ENCODE measurements at places on chromosomes 16 and 17. TPM values are rescaled to one million over a fixed set of nuclear protein-coding genes. Genes with fewer than 3 reads are reported as not detected.

DNA sequence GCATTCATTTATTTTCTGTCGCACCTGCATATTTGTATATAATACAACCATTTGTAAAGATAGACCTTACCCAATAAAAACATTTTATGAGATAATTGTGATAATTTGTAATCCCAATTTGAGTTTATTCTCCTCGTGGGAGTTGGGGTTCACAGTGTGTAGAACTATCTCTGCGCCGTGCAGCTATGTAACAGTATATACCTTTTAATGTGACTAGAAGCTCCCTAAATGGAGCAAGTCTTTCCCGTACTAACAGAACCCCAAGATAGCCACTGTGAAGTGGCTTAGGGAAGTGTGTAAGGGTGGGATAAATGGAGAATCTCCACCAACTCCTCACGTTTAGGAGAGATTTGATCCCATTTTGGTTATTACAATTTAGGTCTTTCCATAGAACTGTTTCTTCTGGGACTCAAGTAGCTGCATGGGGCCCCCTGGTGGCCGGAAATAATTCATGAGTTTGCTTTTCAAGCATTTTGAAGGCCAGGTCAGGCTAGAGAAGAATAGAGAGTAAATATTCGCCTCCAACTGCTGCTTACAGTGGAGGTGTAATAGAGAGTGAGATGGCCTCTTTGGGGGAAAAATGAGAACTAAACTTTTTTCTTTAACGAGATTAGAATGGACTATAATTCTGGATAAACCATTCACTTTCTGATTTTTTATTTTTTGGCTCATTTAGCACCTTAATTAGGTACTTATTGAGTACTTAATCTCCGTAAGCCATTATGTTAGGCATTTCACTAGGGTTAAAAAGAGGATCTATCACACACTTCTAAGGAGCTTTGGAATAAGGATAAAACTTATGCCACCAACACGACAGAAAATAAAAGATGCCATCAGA is 4.5 kb downstream of the TMEM100 start:
- H3K27ac ChIP-seq = no peak overlapping the region
- no peak overlapping the region for H3K4me3 ChIP-seq
- no peaks in the 10 kb centered on the region for H3K4me1 ChIP-seq
- no peaks in the 10 kb centered on the region for H3K36me3 ChIP-seq

Gene ADAD2
- not detected for total RNA-seq

DNA sequence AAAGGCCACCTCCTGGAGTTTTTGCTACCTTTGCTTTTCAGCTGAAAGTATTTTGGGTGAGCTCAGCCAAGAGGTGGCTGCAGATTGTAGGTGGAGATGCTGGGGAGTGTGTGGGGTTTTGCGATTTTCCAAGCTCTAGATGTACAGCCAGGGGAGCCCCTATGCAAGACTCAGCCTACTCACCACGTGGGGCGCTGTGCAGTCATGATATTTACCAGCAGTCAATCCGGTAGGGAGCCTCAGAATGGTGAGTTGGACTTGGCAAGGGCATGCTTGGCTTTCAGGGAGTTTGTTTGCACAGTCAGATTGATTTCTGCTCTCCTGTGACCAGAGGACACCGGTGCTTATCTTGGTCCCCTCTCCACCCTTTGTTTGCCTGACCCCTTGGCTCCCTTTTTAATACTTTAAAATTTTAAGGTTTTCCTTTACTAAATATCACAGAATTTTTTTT is 175.3 kb downstream of the UTP18 start:
- H3K4me3 ChIP-seq = no peak overlapping the region
- H3K27ac ChIP-seq = no peak overlapping the region
- DNase-seq = peak; percentile 76
- H3K4me1 ChIP-seq = no peaks in the 10 kb centered on the region

Gene AKAP1
- 19.3 TPM for total RNA-seq

Gene CLEC18B
- total RNA-seq = 0.56 TPM

DNA sequence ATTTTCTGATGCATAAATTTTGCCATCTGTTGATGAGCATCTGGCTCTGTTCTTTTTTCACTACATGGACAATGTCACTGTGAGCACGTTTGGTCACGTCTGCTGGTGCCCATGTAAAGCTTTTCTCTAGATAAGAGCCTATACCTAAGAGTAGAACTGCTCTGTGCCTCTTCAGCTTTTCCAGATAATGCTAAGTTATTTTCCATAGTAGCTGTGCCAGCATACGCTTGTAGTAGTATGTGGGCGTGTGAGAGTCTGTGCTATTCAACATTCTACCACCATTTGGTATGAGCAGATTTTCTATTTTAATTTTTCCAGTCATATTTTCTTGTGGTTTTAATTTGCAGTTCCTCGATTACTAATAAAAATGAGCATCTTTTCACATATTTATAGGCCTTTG is 33.2 kb downstream of the VPS35L start:
- H3K27me3 ChIP-seq = no peaks in the 10 kb centered on the region
- H3K4me3 ChIP-seq = no peak overlapping the region
- H3K4me1 ChIP-seq = no peaks in the 10 kb centered on the region
- H3K36me3 ChIP-seq = no peaks in the 10 kb centered on the region
- no peak overlapping the region for H3K27ac ChIP-seq

Gene ZG16
- 1.9 TPM for total RNA-seq

Gene KRTAP4-5
- total RNA-seq = not detected

All from pancreas (tissue), 10 donors.